ENCODE measurements at places on chromosomes 2 and 18.

DNA sequence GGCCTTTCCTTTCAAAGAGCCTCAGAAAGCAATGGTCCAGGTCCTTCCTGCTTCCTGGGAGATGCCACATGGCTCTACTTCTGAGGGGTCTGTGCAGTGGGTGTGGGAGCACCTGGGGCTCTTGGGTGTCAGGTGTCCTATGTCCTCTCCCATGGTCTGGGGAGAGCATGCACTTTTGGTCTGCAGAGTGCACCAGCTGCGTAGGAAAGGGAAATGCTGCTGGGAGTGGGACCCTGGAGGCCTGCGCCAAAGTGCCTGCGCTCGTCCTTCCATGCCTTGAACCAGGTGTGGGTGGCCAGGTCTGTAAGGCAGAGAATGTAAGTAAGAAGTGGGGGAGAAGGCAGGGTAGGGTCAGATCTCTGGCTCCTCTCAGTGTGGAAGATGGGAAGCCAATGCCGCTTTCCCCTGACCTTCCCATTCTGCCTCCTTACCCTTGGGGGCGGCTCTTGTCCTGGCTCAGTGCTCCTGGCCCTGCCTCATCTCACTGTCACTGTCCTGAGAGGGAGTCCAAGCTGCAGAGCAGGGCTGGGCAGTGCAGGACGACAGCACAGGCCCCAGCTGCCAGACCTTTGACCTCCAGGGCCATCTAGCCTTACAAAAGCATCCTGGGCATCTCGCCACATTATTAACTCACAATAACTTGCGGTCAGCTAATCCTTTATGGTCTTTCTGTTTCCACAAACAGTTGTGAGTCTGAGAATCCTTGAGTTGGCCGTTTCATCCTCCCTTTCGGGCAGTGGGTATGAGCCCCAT is 6.6 kb upstream of the PROM2 start:
- no peak for DNase-seq

DNA sequence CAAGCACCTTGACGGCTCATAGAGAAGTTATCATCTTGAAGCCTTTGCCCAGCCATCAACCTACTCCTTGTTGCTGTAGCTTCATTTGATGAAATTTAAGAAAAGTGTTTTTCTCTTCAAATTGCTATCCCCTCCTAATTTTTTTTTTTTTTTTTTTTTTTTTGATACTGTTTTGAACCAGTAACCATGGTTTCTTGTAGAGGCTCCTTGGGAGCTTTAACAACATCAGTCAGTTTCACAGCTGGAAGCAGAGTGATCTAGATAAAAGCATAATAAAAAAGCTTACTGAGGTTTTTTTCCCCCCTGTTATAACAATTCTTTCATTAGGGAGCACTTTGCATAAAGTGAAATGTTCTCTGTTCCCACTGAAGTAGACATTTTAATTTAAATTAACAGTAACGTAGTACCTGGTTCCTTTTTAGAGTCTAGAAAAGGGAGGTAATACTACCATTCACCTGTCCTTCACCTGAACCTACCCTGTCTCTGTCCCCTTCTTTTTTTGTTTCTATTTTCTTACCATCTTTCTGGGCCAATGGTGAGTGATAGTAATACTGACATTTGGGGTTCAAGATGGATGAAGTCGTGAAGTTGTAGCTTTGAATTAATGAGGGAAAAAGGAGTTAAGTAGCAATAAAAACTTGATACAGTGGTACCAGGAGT is 101.5 kb downstream of the NCOA1 start:
- DNase-seq, result no peak

DNA sequence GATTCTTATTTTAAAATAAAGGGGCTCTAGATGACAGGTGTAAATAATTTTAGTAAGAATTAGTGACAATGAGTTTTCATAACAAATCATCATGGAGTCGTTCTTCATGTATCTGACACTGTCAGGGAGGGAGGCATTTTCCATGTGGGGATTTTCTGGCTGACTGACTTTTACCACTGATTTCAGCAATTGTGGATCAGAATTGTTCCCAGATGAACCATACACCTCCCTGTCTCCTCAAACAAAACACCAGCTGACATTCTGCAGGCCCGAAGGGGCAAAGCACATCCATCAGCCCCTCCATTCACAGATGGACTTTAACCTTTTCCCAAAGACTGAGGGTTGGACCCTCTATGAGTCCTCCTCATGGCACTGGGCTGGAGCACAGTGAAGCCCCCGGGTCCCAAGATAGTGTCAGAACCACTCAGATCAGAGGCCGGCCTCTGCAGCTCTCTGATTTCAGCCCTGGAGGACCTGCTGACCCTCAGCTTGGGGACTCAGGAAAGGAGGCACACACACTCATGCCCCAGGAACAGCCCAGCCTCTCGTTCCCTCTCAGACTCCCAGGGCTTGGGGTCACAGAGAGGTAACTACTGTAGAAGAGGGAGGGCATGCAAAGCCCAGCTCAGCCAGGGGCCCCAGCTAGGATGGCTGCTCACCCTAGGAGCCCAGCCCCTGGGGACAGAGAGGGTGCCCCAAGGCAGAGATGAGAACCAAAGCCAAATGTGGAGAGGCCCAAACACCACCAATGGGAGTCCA is 43.2 kb upstream of the LOXHD1 start:
- no peak for DNase-seq

GRCh38 chr2:171858397-171858958 is 35.6 kb downstream of the SLC25A12 start:
- no peak for DNase-seq

DNA sequence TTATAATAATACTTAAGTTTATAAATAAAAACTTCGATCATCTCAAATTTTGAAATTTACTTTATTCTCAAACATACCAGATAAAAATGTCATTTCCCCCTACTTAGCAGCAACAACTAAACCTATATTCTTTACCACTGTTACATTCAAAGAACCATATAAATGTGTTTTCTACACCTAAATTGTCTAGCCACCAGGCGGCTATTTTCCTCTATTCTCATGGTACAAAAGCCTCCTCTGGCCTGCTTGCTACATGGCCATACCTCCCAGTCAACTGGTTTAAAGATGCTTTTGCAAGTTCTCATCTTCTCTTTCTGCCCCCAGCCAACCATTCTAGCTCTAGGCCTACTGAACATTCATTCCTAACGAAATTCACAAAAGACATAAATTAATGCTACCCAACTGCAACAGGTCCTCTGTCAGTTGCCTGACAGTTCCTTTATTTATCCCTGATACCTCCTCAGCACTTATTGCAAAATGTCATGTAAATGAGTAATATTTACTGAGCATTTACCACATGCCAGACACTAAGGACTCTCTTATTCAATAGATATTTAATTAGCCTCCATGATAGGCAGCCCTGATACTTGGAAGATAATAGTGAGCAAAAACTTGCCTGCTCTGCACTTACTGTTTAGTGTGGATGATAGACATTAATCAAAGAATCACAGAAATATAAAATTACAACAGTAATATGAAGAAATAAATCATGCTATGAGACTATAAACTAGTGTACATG is 5.0 kb downstream of the C1D start:
- DNase-seq, result no peak

DNA sequence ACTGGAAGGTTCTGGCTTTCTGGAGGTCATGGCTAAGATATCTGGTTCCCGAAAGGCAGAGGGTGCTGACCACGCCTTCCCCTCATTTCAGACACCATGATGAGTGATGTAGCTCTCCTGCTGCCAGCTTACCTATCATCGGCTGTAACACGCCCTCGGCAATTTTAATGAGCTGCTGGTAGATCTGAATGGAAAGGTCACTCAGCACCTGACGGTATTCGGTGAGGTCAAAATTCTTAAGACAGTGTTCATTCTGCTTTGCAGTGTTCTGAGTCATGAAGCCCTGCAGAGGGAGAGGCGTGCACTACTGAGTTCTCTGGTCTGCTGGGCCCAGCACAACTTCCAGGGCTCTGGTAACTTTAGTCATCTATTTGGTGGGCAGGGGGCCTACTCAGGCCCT is 25.7 kb upstream of the ACAA2 start:
- no peak for DNase-seq

- peak; percentile 16 for DNase-seq
These were observed 7.1 kb downstream of the ZNF407 start for GRCh38 chr18:74604774-74605173.

GRCh38 chr18:43303376-43303775 is 26.1 kb upstream of the SYT4 start:
- DNase-seq, result no peak

GRCh38 chr2:102103992-102104871 is 38.3 kb upstream of the IL1R1 start:
- DNase-seq, result peak; percentile 50

- no peak for DNase-seq
These were observed 48.8 kb downstream of the FEZ2 start for GRCh38 chr2:36549165-36549574.

DNA sequence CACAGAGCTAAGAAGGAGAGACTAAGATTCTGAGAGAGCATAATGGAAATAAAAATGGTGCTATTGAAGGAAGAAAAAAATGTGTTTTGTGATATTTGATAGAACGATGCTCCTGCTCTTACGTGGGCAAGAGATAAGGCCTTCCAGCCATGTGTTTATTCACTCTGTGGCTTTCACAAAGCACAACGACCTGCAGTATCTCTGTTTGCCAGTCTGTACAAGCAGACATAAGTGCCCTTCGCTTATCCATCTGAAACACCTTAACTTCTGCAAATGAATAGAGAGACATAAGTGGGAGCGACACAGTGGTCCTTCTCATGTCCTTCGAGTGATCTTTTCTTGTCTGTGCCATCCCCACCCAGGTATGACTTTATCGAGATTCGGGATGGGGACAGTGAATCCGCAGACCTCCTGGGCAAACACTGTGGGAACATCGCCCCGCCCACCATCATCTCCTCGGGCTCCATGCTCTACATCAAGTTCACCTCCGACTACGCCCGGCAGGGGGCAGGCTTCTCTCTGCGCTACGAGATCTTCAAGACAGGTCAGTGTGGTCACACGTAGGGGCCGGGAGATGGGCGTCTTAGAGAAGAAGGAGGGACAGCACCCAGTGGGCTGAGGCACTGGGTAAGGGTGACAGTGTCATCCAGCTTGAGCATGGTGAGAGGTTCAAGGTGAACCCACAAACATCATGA is 33.7 kb downstream of the NRP2 start:
- DNase-seq, result no peak

GRCh38 chr2:227228061-227228667 is 63.7 kb downstream of the COL4A3 start:
- DNase-seq, result no peak
